ENCODE measurements at places on chromosomes 5 and 9.

DNA sequence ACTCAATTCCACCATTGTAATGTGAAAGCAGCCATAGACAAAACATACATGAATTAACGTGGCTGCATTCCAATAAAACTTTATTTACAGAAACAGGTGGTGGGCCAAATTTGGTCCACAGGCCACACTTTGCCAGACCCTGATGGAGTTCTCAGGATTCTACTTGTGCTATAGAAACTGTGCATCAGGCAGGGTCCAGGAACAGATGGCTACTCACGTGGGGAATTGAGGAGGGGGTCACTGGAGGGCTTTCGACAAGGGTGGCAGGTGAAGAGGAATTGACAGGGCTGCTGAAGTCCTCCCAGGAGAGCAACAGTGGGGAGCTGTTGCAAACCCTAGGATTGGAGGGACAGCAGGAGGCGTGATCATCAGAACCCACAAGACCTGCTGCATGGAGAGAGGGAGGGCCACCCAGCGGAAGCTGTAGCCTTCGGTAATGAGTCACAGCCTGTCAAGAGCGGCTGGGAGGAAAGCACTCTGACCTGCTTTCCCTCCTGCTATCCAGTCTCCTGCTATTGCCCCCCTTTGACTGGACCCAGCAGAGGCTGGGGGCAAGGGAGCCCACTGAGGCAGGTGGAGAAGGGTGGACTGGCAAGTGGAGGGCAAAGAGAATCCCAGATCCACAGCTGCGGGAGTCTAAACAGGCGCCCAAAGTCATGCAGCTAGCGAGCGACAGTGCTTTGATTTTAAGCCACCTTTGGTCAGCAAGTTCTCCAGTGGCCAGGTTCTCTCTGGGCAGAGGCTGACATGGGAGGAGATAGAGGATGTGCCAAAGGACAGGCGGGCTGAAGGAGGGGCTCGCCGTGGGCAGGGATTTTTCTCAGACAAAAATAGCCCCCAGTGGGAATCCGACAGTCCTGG is 138.3 kb upstream of the SMIM23 start:
- DNase-seq: no peak

DNA sequence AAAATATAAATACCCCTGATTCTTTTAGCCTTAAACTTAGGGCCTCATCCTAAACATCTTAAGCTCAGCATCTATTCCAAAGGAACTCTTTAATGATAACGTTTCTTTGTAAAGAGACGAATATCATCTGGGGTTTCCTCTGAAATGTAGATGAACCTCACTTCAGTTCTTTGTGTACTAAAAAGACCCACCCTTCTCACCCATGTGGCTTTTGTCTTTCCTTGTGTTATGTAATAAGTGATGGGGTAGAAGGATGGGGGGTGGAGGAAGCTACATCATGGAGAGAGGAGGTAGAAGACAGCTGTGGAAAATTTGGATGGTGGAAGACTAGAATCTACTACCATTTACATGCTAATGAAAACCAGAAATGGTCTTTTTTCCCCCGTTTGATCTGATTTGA is 111.0 kb downstream of the NDUFS4 start:
- no peak for DNase-seq

DNA sequence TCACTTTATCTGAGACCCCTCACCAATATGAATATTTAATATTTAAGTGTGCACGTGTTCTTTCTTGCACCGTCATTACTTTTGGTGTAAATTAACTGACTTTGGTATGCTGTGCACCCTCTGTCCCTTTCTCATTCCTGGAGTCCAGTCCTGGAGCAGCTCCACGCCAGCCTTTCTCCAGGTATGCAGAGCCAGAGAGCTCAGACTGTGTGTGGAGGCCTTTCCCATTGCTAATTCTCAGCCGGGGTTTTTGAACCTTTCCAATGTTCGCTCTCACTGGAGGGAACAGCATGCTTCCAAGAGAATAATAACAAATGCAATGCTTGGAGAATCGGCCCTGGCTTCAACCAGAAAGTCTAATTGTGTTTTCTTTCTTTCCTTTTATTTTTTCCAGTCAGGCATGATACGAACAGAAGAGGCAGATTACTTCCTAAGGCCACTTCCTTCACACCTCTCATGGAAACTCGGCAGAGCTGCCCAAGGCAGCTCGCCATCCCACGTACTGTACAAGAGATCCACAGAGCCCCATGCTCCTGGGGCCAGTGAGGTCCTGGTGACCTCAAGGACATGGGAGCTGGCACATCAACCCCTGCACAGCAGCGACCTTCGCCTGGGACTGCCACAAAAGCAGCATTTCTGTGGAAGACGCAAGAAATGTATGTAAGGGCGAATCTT is 41.7 kb downstream of the ADAMTS16 start:
- DNase-seq: no peak

DNA sequence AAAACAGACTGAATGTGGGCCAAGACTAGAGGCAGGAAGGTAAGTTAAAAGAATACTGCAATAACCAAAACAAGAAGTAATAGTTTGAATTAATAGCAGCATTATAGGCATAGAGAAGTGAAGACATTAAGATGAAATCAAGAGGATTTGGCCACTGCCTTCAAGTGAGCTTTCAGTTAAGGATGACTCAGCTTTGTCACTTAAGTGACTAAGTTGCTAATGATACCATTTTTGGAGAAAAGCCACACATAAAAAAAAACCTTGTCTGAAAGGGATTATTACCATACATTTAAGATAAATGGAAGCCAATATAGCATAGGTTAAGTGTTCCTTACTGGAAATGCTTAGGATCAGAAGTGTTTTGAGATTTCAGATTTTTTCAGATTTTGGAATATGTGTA is 57.0 kb downstream of the ECPAS start:
- no peak for DNase-seq

DNA sequence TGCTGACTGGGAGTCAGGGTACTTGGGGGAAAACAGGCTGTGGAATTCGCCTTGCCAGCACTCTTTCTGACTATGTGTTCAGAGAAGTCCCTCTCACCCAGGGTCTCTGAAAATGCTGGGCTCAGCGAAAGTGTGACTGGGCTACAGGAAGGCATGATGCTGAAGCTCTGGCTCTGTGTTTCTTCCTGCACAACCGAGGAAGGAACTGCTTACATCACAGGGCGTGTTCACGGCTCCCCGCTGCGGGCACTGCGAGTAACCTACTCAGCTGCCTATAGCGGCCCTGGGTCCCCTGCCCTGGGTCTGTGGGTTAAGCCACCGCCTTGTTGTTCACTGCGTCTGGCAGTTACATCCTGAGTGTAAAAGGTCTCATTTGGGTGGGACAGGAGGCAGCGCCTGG is 222.4 kb upstream of the IRX4 start:
- DNase-seq: no peak

Measured in stimulated activated CD4-positive, alpha-beta T cell treated with anti-CD3 and anti-CD28 coated beads, Interleukin-1b, Interleukin-23, amount 100 ng/mL, for 48 hours (primary cell).